ENCODE measurements at places on chromosomes 1 and 21.

GRCh38 chr1:171611306-171611705 lies 10.7 kb upstream of the MYOCOS start:
- DNase-seq: no peak

DNA sequence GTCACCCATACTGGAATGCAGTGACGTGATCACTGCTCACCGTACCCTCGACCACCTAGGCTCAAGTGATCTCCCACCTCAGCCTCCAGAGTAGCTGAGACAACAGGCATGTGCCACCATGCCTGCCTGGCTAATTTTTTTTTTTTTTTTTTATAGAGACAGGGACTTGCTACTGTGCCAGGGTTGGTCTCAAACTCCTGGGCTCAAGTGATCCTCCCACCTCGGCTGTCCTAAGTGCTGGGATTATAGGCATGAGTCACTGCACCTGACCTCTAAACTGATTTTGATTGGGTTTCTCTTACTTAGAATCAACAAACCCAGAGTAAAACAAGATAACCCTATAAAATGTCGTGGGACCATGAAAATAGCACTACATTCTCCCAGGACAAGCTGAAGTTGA lies 112.0 kb downstream of the UBE2U start:
- DNase-seq: peak; percentile 48

DNA sequence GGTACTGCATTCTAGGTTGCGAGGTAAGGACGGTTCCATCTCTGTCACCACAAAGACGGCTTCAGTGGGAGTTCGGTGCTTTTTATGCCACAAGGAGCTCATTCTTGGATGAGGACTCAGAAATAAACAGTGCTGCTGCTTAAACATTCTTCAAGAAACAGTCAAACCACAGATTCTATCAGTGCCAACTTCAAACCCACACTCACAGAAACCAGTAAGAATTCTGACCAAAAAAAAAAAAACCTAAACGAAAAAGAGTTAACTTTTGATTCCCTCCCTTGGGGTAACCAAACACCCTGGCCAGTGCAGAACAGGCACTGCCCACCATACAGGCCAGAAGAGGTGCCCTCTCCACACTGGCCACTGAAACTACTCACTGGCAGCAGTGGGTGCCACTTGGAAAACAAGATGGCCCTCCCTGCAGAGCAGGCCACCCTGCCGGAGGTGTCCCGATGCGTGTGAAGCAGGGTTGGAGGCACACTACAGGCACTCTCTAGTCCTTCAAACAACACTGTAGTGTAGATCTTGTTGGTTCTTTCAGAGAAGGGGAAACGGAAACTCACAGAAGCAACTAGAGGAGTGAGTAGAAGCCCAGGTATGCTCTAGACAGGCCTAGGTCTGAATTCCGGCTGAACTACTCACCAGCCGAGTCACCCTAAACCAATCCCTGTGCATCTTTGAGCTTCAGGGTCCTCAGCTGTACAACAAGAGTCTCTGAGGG lies 87.3 kb upstream of the TLR5 start:
- DNase-seq: no peak

DNA sequence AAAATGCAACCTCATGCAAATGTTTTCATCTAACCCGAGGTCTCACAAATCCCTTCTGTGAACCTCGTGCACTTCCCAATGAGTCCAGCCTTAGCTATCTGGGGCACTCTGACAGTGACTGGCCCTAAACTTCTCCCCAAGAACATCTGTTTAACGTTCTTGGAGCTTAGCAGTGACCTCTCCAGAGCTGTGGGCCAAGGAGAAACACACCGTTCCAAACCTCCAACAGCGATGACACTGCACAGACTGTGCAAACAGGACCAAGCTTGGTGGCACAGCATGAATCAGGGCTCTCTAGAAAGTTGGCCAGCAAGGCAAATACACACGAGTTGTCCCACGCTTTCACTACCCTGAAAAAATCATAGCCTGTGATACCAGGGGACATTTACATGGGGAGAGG lies 15.8 kb downstream of the BEND5 start:
- DNase-seq: no peak

DNA sequence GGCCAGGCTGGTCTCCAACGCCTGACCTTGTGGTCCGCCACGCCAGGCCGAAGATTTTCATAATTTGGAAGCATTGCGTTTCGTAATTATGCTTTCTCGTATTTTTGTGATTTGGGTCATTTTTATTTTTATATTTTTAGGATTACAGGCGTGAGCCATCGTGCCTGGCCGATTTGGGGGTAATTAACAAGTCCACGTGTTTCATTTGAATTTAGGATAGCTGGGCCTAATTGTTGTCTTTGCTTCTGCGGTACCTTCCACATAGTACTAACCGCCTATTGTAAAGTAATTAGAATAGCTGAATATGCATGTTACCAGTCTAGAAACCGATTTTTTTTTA lies 1.0 kb downstream of the RCC1 start:
- DNase-seq: no peak

- peak; percentile 46 for DNase-seq
These were observed 200.4 kb downstream of the DNM3 start for GRCh38 chr1:172041742-172042141.

GRCh38 chr1:216705676-216706075 lies 17.6 kb downstream of the ESRRG start:
- DNase-seq: peak; percentile 8

GRCh38 chr1:222310836-222311235 lies 237.1 kb downstream of the HHIPL2 start:
- DNase-seq: no peak

GRCh38 chr1:160911925-160912324 lies 26.9 kb upstream of the ITLN1 start:
- no peak for DNase-seq

GRCh38 chr1:166730299-166730888 lies 108.9 kb upstream of the POGK start:
- DNase-seq: peak; percentile 36

DNA sequence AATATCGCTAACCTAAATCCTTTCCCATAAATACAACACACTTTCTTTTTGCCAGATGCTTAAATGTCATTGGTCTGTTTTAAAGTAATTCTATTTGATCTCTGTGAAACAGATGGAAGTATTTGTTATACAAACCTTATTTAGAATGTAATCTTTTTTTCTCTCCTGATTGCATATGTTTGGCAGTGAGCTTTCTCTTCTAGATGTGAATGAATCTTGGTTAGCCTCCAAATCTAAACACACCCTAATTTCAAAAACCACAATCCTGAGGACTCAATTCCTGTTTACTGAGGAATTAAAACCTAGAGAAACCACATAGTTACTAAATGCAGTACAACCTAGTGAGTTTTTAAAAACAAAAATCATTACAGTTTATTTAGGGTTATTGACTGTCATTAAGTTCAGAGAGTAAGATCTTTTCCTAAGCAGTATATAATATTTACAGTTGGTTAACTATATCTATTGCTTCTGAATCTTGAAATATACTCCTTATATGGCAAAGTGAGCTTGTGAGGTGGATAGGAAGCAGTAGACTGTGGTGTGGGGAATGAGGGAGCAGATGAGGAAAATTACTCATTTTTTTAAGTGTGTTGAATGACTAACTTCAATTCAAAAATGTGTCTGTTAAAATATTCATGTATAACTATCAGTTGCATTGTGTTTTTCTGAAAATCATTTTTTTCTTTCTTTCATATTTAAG lies 218.7 kb downstream of the FMN2 start:
- DNase-seq: no peak

GRCh38 chr1:175208773-175209492 lies 16.4 kb upstream of the KIAA0040 start:
- DNase-seq: no peak

- DNase-seq: no peak
These were observed 146.2 kb upstream of the IRF2BP2 start for GRCh38 chr1:234756066-234756774.

DNA sequence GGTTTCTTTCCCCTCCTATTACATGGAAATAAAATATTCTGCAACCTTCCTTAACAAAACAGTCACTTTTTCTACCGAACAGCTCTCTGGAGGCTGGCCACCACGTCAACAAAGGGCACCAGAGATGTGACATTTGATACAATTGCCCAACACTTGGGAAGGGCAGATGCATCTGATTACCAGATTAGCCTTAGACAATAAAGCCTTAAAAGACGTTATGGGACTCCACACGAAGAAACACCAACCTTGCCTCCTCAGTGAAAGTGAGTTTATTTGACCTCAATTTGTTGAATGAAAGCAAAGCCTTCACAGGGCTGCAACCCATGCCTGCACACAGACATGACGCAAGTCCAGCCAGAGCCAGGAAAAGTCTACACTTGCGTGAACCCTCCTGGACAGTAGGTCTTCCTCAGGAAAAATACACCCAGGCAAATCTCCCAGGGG lies 136.1 kb downstream of the TGFBR3 start:
- no peak for DNase-seq

- DNase-seq: no peak
These were observed 56.0 kb downstream of the CLIC6 start for GRCh38 chr21:34724857-34725195.

- no peak for DNase-seq
These were observed 404.7 kb upstream of the VAMP3 start for GRCh38 chr1:7366286-7366954.
